ENCODE measurements at places on chromosomes 3 and 15. TPM values are rescaled to one million over a fixed set of nuclear protein-coding genes. Genes with fewer than 3 reads are reported as not detected.

- no peaks in the 10 kb centered on the region for H3K27me3 ChIP-seq
- no peaks in the 10 kb centered on the region for H3K36me3 ChIP-seq
- DNase-seq = no peak
- H3K4me3 ChIP-seq = no peak overlapping the region
Observed at GRCh38 chr3:14857506-14857905, 38.7 kb downstream of the FGD5 start.

GRCh38 chr15:56978898-56979662, 60.6 kb downstream of the TCF12 start:
- H3K27ac ChIP-seq = no peak overlapping the region
- no peaks in the 10 kb centered on the region for H3K36me3 ChIP-seq
- no peak for DNase-seq
- peaks cover 16% of the 10 kb centered on the region for H3K4me1 ChIP-seq

CTXN2 gene
- polyA plus RNA-seq = not detected

DNA sequence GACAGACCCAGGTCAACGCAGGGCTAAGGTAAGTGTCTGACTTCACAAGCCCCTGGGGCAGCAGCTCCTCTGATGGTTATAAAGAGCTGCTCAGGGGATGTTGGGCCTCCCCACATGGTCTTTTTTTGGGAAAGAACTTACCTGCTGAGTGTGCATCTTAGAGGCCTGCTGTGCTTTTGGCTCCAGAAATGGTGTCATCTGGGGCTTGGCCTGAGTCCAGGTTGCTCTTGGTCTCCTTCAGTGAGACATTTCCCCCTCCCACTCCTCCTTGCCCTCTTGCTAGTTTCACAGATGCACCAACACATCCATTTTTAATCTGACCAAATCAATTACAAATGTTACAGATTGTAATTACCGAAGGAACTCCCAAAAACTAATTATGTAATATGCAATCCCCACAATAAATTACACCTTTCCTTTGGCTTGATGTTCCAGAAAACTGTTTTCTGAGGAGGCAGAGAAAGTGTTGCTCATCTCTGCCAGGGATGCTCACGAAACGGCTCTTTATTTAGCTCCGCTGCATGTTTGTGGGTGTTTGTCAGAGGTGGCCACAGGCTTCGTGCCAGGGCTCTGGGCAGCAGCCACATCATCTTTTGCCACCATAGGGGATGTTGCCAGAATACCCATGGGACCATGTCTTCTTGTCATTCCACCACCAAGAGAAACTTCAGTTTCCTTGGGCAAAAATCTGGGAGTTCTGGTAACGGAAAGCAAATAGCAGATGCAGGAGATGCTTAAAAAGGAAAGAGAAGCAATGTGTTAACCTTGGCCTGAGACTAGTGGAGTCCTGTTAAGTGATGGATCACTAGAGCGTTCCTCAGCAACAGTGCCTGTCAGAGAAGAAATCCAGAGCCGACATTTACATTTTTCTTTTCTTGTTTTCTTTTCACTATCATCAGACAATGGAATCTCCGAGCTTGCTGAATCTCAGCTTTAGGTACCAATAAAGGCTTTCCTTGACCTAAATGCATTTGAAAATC, 799.9 kb downstream of the AGBL1 start:
- H3K27ac ChIP-seq = no peak overlapping the region
- no peak for DNase-seq
- no peaks in the 10 kb centered on the region for H3K27me3 ChIP-seq
- no peak overlapping the region for H3K4me3 ChIP-seq
- H3K4me1 ChIP-seq = no peaks in the 10 kb centered on the region

DNA sequence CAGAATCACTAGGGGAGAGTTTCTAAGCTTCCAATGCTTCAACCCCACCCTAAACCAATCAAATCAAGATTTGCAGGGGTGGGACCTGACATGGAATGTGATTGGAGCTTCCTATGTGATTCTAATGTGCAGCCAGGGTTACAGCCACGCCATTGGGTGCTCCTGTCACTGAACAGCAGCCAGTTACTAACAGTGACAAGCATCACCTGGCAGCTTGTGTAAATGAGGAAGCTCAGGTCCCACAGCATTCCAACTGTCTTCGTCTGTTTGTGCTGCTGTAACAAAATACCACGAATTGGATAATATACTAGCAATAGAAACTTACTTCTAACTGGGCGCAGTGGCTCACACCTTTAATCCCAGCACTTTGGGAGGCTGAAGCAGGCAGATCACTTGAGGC, 294.9 kb downstream of the SHQ1 start:
- no peak overlapping the region for H3K4me3 ChIP-seq
- peaks cover 28% of the 10 kb centered on the region for H3K4me1 ChIP-seq
- no peaks in the 10 kb centered on the region for H3K36me3 ChIP-seq
- H3K27me3 ChIP-seq = no peaks in the 10 kb centered on the region
- no peak overlapping the region for H3K27ac ChIP-seq

GRCh38 chr15:88657326-88658069, 18.7 kb downstream of the ISG20 start:
- DNase-seq = no peak
- H3K36me3 ChIP-seq = no peaks in the 10 kb centered on the region
- H3K27me3 ChIP-seq = no peaks in the 10 kb centered on the region
- no peak overlapping the region for H3K27ac ChIP-seq
- no peaks in the 10 kb centered on the region for H3K4me1 ChIP-seq

KCNMB3 gene
- not detected for polyA plus RNA-seq
